B cell (primary cell): ENCODE measurements at places on chromosomes 11 and 22. TPM values are rescaled to one million over a fixed set of nuclear protein-coding genes. Genes with fewer than 3 reads are reported as not detected.

Gene OR9G4
- total RNA-seq, result not detected in 2 replicates

Gene CCDC116
- 0.52 and 0.63 TPM in 2 replicates for total RNA-seq

Gene SMTNL1
- not detected in 2 replicates for total RNA-seq

Gene NTM
- not detected in 2 replicates for total RNA-seq

Gene CREB3L1
- total RNA-seq, result not detected in 2 replicates

Gene PTPRCAP
- total RNA-seq, result 262 and 266 TPM in 2 replicates

Gene KCTD14
- 0.24 TPM in 1 of 2 replicates, not detected in the other for total RNA-seq

Gene RIC3
- 73.0 and 74.6 TPM in 2 replicates for total RNA-seq

Gene C11orf91
- total RNA-seq, result not detected in 2 replicates

Gene KDM4D
- total RNA-seq, result 0.44 and 0.73 TPM in 2 replicates

Gene P2RY2
- 0.37 and 0.73 TPM in 2 replicates for total RNA-seq

Gene MS4A15
- total RNA-seq, result not detected in 2 replicates

Gene SNX15
- 28.5 and 30.4 TPM in 2 replicates for total RNA-seq

Gene DDX10
- total RNA-seq, result 30.6 and 35.8 TPM in 2 replicates

Gene OR8B4
- not detected in 2 replicates for total RNA-seq

Gene TENM4
- 2.1 and 5.7 TPM in 2 replicates for total RNA-seq

Gene C22orf42
- not detected in 2 replicates for total RNA-seq

Gene TMEM138
- total RNA-seq, result 84.3 and 85.3 TPM in 2 replicates
